ENCODE measurements at places on chromosomes 2 and 18.

- peak; percentile 64 for DNase-seq
These were observed 200.6 kb downstream of the NAPG start for GRCh38 chr18:10726198-10727068.

GRCh38 chr18:36757081-36757480 is 71.7 kb downstream of the TPGS2 start:
- peak; percentile 73 for DNase-seq

DNA sequence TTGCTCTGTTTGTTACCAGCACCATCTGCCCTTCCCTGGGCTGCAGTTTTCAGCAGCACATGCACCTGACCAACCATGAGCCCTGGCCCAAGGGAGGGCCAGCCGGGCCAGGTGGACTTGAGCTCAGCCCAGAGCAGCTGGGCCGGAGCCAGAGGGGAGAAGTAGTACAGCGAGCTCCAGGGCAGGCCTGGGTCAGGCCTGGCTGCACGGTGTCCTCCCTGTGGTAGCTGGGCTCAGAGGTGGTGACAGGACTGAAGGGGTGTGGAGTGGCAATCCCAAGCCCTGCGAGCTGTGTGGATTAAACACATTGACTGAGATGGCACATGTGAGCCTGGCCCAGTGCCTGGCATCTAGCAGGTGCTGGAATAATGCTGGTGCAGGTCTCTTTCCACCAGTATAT is 222.2 kb downstream of the GLI2 start:
- no peak for DNase-seq

DNA sequence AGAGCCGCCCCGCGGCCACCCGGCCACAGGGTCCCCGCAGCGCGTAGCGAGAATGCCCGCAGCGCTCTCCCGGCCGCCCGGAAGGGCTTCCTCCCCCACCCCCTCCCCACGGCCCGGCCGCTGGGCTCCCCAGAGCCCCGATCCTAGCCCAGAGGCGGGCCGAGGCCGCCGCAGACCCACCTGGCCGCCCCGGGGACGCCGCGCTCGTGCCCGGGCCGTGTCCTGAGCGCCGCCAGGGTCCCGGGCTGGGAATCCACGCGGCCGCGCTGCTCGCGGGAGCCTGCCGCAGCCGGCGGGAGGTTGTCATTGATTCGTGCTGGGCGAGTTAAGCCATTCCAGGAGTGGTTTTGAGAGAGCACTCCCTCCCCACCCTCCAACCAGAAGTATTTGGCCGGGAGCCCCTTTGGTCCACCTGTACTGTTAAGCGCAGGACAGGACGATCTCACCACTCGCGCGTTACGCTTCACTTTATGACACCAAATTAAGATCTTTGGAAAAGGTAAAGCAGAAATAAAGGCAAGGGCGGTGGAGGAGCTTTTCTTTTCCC is 206.4 kb upstream of the SMAD2 start:
- no peak for DNase-seq

GRCh38 chr2:10331702-10332401 is 29.1 kb downstream of the HPCAL1 start:
- peak; percentile 39 for DNase-seq

DNA sequence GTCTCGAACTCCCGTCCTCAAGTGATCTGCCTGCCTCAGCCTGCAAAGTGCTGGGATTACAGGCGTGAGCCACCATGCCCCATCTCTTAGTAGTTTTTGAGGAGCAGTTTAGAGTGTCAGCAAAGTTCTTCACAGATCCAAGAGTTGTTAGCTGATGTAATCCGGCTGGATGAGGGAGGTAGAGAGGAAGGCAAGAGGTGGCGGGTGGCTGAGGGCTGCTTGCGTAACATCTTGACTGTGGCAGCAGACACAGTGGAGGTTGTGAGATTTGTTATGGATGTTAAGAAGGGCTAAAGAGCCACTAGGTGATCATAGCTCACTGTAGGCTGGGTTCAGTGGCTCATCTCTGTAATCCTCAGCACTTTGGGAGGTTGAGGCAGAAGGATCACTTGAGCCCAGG is 19.5 kb upstream of the FAM136A start:
- DNase-seq = no peak

GRCh38 chr18:62625019-62625418 is 90.3 kb upstream of the PHLPP1 start:
- no peak for DNase-seq

DNA sequence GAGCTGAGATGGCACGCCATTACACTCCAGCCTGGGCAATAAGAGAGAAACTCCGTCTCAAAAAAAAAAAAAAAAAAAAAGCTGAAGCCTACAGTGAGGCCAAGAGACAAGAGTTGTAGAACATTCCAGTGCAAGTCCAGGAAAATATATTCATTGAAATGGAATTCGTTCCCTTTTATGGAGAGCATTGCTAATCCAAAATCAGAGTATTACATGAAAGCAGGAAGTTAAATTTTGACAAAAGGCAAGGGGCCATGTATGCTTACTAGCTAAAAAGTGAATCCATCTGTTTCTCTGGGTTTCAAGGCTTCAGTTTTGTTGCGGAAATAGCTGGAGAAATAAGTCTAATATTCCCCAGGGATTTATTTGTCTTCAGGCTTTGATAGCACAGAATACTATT is 471.7 kb downstream of the THSD7B start:
- DNase-seq = no peak

GRCh38 chr2:143110758-143111428 is 18.3 kb upstream of the ARHGAP15 start:
- peak; percentile 61 for DNase-seq

DNA sequence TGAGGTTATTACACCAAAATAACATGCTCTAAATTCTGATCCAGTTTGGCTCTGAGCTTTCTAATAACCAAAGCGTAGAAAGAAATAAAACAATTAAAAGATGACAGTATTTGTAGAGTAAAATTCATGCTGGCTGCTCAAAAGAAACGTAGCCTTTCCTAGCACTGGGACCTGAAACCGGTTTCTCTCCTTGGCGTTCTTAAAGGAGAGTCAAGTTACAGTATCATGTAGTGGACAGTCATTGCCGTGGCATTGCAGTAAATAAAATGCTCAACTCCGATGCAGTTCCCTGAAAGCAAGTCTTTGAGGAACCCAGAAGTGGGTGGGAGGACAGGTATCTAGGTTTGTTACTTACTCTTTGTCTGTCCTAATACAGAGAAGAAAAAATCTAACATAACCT is 52.7 kb upstream of the ITM2C start:
- no peak for DNase-seq

DNA sequence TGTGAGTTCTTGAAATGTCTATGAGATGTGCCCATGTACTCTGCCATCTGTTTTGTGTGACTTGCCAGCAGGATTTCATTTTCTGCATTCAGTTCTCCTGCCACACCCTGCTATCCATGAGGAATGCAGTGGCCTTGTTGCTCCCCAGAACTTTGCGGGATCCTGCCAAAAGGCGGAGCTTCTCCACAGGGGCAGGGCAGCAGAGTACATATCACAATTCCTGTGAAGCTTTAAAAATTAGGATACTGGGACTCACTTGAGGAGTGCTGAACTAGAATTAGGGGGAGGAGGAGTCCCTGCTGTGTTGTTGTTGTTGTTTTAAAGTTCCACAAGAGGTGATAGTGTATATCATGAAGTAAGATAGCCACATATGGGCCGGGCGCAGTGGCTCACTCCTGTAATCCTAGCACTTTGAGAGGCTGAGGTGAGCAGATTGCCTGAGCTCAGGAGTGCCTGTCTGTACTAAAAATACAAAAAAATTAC is 76.4 kb downstream of the TANC1 start:
- DNase-seq = no peak

GRCh38 chr18:22975508-22975907 is 42.4 kb downstream of the RBBP8 start:
- DNase-seq = no peak

DNA sequence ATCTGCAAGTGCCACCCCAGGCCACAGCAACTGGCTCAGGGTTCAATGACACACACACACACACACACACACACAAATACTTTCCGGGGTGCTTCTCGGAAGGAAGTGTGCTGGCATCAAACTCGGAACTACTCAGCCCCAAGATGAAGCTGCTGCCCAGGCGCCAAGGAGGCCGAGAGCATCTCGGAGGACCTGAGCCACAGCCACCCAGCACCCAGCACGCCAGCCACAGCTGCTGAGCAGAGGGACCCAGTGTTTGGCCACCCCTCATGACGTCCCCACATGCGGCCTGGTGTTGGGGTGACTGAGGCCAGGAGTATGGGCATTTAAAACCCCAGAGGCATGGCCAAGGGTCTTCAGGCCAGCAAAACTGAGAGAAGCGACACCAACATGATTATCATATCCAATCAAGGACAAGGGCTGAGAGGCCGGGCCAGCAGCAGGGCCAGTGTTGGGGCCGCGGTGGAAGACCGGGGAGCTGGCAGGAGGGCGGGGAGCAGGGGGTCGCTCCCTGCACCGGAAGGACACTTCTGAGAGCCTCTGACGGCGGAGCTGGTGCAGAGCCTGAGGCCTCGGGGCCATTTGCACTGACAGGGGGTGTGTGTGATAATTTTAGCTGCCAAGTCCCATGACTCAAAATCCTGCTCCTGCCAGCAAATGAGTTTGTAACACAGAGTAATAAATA is 61.8 kb downstream of the BIN1 start:
- no peak for DNase-seq

DNA sequence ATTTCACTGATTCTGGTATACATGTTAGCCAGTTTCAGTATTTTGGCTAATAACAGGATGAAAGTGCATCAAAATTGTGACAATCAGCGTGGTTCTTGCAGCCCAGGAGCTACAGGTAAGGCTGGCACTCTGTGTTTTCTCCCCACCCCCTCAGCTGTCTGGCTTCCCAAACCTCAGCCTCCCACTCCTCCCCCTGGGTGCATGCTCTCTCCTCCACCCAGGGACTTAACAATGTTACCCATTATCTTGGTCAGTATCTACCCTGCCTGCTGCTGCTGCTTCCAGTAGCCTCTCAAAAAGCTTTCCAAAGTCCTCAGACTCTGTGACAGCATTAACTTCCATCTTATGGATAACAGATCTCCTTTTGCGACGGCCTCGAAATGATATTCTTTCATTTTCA is 41.0 kb downstream of the TRABD2A start:
- no peak for DNase-seq

DNA sequence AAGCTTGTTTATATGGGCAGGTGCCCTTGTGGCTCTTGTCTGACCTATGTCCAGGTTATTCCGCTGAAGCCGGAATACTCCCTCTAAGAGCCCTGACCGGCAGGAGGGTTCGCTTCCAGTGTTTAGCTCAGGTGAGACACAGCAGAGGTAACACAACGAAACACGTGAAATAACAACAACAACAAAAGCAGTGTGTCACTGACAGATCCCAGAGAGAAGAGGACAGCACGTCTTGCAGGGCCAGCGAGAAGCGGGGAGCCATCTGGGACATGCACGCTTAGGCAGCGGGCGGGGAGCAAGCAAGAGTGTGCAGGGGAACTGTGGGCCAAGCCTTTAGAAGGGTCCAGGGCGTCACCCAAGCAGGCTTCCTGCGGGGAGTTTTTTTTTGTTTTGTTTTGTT is 17.1 kb upstream of the ZDBF2 start:
- no peak for DNase-seq

- no peak for DNase-seq
These were observed 30.2 kb downstream of the ROCK1 start for GRCh38 chr18:21081426-21081825.

DNA sequence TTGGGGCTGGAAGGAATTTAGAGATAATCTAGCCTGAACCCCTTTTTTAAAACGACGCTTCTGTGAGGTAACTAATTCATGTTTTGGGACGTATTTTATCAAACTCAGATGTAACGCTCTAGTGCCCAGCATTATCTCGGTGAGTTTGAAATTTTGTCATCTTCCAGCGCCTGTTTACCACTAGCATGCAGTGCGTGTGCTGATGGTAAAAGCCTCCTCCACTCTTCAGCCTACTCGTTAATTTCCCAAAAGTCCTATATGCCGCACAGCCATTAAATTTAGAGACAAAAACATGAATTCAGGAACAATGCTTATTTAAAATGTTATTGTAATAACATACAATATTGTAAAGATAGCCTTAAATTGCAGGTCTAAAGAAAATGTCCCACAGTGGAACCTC is 2.8 kb downstream of the ZCCHC2 start:
- no peak for DNase-seq

- DNase-seq = no peak
These were observed 232.9 kb downstream of the LNPK start for GRCh38 chr2:175769200-175769599.

- DNase-seq = no peak
These were observed 130.7 kb downstream of the SOCS6 start for GRCh38 chr18:70419526-70419925.

DNA sequence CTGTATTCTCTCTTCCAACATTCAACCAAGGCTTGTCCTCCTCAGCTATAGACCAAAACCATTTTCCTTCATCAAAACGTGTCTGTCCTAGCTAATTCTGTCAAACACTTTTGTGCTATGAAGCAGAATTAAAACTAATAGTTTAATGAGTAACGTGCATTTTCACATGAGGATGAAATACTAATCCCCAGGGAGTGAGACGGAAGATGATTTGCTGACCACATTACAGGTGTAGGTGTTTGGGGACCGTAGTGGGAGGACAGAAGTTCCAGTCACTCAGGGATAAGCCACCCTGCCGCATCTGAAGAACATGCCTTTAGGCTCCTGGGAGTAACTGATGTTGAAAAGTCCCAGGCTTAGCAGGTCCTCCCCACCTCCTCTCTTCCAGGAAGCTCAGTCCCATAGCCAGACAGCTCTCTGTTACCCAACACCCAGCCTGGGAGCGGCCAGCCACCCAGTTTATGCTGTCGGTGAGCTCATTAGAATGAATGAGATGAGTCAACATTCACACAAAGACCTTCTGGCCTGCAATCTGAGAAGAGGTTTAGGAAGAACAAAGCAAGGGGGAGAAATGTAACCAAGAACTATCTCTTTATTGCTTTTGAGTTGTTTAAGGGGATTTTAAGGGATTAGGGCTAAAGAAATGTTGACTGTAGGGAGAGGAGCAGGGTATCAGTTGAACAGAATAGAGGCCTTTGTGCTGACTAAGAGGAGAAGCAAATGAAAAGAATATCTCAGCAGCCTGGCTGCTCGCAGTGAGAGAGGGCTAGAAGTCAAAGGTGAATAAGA is 122.5 kb downstream of the FOXI3 start:
- no peak for DNase-seq

DNA sequence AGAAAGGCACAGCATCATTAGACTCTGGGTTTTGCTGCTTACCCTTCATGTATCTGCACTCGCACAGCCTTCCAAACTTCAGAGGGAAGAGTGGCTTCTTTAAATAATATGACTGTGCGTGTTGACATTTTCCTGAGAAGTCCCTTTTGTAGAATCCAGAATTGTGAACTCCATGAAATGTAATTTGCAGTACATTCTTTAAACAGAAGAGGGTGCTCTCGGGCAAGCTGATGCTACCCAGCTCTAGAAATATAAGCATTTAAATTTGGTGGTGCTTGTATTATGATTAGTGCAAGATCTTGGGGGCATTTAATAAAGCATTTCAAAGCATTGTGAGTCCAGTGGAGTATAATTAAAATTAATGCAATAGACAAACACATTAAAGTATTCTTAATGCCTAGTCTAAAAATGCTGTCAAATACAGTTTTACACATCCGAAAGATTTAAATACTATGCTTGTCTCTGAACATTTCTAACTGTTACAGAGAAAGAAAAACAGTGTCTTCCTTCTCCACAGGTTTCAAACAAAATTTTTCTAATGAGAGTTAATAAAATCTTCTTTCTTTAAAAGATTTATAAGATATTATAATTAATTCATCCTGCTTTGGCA is 17.3 kb upstream of the GTF2A1L start:
- DNase-seq = peak; percentile 31

- no peak for DNase-seq
These were observed 254.4 kb downstream of the KCNE4 start for GRCh38 chr2:223306371-223306770.
